PC-9 (cell line): ENCODE measurements at places on chromosomes 2 and 18. TPM values are rescaled to one million over a fixed set of nuclear protein-coding genes. Genes with fewer than 3 reads are reported as not detected.

- H3K4me3 ChIP-seq = no peak overlapping the region
- H3K27ac ChIP-seq = no peak overlapping the region
- no peaks in the 10 kb centered on the region for H3K36me3 ChIP-seq
- no peak for DNase-seq
- no peaks in the 10 kb centered on the region for H3K27me3 ChIP-seq
These were observed 53.2 kb downstream of the CSRNP3 start for GRCh38 chr2:165522719-165523118.

DNA sequence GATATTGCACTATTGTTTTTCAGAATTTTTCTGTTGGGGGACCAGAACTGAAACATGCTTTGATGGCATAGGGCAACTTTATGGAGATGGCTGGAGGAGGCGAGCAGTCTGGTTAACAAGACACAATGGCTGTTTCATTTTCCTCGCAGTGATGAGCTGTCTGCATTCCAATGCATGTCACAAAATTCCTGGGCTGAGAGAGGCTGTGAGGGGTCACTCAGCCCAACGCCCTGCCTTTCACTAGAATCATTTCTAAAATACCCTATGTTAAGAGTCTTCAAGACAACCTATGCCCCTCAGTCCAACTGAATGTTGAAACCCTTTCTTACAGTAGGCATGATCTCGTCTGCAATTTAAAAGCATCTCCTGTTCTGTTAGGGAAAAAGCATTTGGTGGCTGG, 1090.0 kb downstream of the BCL11A start:
- DNase-seq = no peak
- no peaks in the 10 kb centered on the region for H3K4me1 ChIP-seq
- no peak overlapping the region for H3K4me3 ChIP-seq
- H3K27me3 ChIP-seq = no peaks in the 10 kb centered on the region
- H3K36me3 ChIP-seq = no peaks in the 10 kb centered on the region
- H3K27ac ChIP-seq = no peak overlapping the region

DNA sequence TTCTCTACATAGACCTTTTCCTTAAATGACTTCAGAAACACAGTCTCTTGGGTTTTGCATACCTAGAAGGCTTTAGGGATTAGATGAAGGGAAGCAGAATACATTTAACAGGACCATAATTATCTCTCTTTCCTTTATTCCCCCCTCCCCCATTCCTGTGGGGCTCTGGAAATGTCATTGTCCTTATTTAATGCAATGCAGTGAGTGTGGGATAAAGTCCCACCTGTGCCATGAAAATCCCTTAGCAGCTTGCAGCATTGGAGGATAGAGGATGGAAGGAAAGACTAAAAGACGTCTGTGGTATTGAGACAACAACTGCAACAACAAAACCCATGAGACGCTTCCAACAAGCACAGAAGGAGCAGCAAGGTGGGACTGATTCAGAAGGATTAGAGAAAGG, 117.8 kb upstream of the DCC start:
- no peak for DNase-seq
- no peak overlapping the region for H3K4me3 ChIP-seq
- no peak overlapping the region for H3K27ac ChIP-seq
- H3K4me1 ChIP-seq = no peaks in the 10 kb centered on the region
- no peaks in the 10 kb centered on the region for H3K27me3 ChIP-seq
- H3K36me3 ChIP-seq = no peaks in the 10 kb centered on the region

- no peak for DNase-seq
- H3K27me3 ChIP-seq = no peaks in the 10 kb centered on the region
- no peak overlapping the region for H3K4me3 ChIP-seq
- no peak overlapping the region for H3K27ac ChIP-seq
These were observed 191.8 kb downstream of the IKZF2 start for GRCh38 chr2:212959471-212960117.

DNA sequence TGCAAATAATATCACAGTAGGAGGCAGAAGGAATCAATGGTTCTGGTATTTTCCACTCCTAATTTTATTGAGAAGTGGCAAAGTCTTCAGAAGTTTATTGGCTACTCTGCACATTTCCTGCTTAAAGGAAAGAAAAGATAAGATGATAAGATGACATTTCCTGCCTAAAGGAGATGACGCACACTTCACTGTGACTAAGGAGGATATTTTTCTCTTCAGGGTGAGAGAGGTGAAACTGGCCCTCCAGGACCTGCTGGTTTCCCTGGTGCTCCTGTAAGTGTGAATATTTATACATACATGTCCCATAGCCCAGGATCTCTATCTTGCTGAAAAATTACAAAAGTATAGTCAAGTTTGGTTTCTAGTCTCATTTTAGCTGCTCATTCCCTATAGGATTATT, 27.9 kb downstream of the COL3A1 start:
- H3K27ac ChIP-seq = no peak overlapping the region
- DNase-seq = peak; percentile 44
- no peaks in the 10 kb centered on the region for H3K27me3 ChIP-seq
- no peaks in the 10 kb centered on the region for H3K36me3 ChIP-seq
- no peak overlapping the region for H3K4me3 ChIP-seq

Gene UPP2
- not detected in 2 replicates for total RNA-seq

Gene MGAT4A
- 12.2 and 12.9 TPM in 2 replicates for total RNA-seq

DNA sequence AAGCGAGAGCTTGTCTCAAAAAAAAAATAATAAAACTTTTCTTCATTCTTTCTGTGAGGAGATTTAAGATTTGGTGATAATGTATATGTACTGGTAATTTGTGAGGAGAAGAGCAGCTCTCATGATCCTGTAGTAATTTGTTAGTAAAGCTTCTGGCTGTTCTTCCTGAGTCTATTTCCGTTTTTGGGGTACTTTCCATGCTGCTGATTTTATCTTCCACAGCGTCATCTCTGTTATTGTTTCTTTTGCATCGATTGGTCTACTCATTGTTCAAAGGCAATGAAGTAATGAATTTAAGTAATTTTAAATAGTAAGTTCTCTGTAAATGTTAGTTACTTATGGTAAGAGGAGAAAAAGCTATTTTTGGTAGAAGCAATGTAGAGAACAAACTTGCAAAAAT, 12.0 kb downstream of the NDUFAF7 start:
- H3K4me1 ChIP-seq = no peaks in the 10 kb centered on the region
- no peaks in the 10 kb centered on the region for H3K27me3 ChIP-seq
- no peak for DNase-seq
- H3K4me3 ChIP-seq = no peak overlapping the region
- H3K36me3 ChIP-seq = peaks cover 30% of the 10 kb centered on the region

- H3K36me3 ChIP-seq = no peaks in the 10 kb centered on the region
- H3K27me3 ChIP-seq = no peaks in the 10 kb centered on the region
- H3K4me3 ChIP-seq = no peak overlapping the region
- DNase-seq = no peak
- no peak overlapping the region for H3K27ac ChIP-seq
These were observed 81.7 kb downstream of the BCL2L11 start for GRCh38 chr2:111202266-111203040.

- H3K4me1 ChIP-seq = no peaks in the 10 kb centered on the region
- no peaks in the 10 kb centered on the region for H3K36me3 ChIP-seq
- DNase-seq = no peak
- H3K27me3 ChIP-seq = no peaks in the 10 kb centered on the region
These were observed 72.1 kb downstream of the CCDC150 start for GRCh38 chr2:196711625-196712024.

Gene NEU2
- not detected in 2 replicates for total RNA-seq

DNA sequence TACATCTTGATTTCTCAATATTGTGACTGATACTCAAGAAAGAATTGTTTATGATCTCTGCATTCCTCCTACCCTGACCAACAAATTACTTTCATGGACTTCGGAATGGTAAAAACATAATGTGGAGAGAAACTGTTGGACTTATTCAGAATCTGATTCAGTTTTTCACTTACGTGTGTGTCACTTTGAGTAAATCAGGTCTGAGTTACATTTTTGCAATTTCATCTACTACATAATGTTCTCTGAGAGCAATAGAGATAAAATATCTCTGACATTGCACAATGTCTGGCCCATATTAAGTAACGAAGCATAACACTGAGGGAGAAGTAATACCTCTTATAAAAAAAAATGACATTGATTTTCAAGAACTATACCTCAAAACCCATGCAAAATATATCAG, 1337.9 kb upstream of the CHAC2 start:
- no peak overlapping the region for H3K4me3 ChIP-seq
- no peaks in the 10 kb centered on the region for H3K4me1 ChIP-seq
- no peaks in the 10 kb centered on the region for H3K36me3 ChIP-seq
- H3K27ac ChIP-seq = no peak overlapping the region
- no peaks in the 10 kb centered on the region for H3K27me3 ChIP-seq

GRCh38 chr2:239178954-239179353, 221.9 kb downstream of the HDAC4 start:
- no peak overlapping the region for H3K27ac ChIP-seq
- H3K27me3 ChIP-seq = no peaks in the 10 kb centered on the region
- no peak for DNase-seq
- no peaks in the 10 kb centered on the region for H3K36me3 ChIP-seq

DNA sequence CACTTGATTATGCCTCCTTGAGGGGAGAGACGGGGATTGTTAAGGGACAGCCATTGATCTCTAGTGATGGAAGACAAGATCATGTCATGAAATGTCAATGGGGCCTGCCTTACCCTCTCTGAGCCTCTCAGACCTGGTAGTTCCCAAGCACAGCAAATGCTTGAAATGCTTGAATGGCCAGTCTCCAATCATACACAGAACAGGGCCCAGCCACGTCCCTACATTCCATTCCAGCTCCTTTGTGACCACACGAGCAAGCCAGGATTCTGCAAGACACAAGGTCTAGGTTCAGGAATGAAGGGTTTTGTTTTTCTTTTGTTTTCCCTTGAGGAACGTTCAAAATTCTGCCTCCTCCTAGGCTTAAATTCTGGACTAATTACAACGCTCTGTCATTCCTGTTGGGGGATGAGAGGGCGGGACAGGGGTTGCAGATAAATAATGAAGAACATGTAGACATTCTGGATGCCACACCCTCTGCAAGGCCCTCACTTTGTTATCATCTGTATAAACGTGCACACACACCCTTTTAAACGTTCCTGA, 98.1 kb upstream of the YPEL5 start:
- peaks cover 74% of the 10 kb centered on the region for H3K27me3 ChIP-seq
- H3K4me3 ChIP-seq = no peak overlapping the region
- no peak overlapping the region for H3K27ac ChIP-seq
- no peak for DNase-seq

GRCh38 chr2:148528356-148529064, 116.0 kb upstream of the EPC2 start:
- H3K27me3 ChIP-seq = no peaks in the 10 kb centered on the region

DNA sequence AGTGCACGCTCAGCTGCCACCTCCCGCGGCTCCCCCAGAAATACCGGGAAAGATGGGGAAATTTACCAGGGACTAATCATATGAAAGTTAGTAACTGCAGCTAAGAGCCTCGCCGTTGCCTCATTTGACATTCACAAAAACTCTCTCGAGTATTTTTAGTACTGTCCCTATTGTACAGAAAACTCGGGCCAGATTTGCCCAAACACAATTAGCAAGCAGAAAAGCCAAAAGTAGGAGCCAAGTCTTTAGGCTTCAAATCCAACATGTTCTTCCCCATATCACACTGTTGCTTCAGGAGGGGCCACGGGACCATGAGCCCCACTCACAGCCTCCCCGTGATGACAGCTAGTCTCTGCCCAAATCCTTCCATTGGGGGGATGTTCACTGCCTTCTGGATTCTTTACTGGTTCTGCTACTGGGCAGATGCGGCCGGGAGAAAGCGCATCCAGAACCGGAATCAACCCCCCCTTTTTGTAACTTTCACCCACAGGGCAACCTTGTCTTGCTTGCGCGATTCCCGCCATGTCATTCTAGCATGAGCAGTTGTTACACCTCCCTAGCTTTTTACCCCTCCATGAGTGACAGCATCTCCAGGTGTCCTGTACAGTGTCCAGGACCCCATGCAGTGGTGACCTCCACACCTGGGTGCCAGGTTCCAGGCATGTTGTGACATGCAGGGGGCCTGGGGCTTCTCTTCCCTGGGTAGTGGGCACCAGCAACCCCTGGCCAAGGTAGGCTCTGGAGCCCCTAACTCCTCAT, 35.2 kb downstream of the CENPO start:
- no peak for DNase-seq
- H3K27ac ChIP-seq = no peak overlapping the region
- no peaks in the 10 kb centered on the region for H3K27me3 ChIP-seq
- H3K4me3 ChIP-seq = no peak overlapping the region

DNA sequence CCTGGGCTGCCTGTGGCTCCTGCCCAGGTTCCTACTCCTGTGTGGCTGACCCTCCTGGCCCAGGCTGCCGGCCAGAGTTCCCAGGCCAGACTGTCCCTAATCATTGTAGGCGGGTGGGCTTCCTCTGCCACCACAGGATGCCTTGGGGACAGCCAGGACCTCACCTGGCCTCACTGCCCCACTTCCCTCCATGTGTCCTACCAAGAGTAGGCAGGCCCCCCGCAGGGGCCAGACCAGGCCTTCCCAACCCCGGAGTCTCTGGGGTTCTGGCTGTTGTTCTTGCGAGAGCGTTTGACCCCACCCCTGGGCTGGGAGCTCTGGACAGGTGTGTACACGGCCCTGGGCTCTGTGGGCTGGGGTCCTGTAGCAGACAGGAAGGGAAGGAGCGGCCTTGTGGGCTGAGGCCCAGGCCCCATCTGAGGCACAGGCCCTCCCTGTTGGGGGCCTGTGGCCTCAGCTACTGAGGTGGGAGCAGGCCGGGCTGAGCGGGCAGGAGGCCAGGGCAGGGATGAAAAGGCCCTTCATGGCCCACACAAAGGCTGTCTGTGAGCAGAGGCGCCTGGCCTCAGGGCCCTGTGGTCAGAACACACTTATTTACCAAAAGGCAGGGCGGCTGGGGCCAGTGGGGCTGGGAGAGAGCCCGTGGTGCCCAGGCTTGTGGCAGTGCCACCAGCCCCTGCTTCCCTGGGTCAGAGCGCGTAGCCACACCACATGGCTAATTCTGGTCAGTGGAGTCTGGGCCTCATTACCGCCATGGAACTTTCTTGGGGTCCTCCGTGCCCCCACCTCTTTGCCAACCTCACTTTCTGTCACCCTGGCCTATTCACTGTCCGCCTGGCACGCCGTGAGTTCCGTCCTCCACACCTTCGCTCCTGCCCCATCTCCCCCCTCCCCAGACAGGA, 2.0 kb downstream of the SNORC start:
- H3K36me3 ChIP-seq = no peaks in the 10 kb centered on the region
- H3K27ac ChIP-seq = no peak overlapping the region
- DNase-seq = no peak
- no peak overlapping the region for H3K4me3 ChIP-seq
- no peaks in the 10 kb centered on the region for H3K27me3 ChIP-seq

DNA sequence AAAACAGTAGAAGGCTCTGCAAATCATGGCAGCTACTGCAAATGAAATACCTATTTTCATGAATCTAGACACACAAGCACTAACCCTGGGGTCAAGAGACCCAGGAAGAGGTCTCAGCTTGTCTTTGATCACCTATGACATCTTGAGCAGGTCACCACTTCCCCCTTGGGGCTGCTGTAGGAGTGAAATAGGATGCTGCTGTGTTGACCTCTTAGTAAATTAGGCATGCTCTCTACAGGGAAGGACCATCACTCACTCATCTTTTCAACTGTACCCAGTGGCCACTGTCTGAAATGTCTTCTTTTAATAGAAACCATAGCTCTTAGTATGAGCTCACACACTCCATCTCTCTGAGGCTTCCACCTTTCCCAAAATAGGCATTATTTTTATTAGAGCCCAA, 83.8 kb downstream of the NCK2 start:
- H3K4me1 ChIP-seq = no peaks in the 10 kb centered on the region
- no peak overlapping the region for H3K27ac ChIP-seq
- no peaks in the 10 kb centered on the region for H3K27me3 ChIP-seq
- H3K4me3 ChIP-seq = no peak overlapping the region
- no peaks in the 10 kb centered on the region for H3K36me3 ChIP-seq
- DNase-seq = no peak
